ENCODE measurements at places on chromosomes 16 and 17.

DNA sequence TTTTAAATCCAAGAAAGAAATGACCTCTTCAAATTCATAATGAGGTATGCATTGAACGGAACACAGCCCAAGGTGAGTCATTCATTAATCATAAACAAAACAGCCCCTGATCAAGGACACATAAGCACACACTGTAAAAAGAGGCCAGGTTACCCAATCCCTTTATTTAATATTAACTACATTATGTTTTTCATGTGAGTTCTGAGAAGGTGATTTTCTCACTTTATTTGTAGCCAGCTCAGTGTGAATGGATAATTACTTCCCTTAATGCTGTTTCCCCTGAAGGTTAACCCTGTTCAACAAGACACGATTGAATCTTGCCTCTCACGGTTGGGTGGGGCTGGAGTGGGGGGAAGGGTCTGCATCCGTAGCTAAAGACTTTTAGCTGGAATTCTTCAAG lies 257.3 kb upstream of the SALL1 start:
- DNase-seq = no peak

DNA sequence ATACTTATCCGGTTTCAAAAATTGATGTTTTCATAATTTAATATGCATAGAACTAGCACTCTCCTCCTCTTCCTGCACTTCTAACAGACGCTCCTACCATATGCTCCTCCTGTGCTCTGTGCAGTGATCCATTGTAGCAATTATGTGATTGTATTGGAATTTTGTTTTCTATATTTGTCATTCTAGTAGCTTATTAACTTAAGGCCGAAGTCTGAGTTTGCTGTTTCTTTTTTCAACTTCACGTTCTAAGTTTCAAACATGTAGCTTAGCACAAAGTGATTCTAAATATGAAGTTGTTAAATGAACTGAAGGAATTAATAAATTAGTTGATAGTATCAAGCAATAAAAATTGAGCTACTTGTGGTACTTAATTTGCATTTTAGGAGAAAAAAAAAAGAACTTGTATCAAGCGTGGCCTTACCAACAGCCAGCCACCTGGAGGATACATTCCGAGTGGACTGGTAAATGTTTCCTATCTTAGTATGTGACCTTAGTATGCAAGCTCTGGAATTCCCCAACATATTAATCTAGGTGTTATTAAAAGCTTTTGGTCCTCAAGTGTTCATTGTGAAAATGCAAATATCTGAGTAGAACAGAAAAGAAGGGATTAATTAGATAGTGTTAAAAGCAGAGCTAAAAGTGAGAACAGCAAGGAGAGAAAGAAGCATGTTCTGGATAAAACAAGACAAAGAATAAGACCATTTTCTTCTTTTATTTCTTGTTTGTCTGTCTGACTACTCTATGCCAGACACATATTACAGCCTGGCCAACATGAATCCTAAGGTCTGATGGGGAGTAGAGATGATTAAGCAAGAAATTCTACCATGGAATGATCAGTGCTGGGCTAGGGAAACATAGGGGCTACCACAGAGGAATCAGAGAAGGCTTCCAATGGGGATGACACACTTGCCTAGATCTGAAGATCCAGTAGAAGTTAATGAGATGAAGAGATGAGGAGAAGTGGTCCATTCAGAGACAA lies 290.4 kb upstream of the MON1B start:
- no peak for DNase-seq

GRCh38 chr17:68204736-68205135 lies 43.1 kb upstream of the AMZ2 start:
- DNase-seq = no peak

DNA sequence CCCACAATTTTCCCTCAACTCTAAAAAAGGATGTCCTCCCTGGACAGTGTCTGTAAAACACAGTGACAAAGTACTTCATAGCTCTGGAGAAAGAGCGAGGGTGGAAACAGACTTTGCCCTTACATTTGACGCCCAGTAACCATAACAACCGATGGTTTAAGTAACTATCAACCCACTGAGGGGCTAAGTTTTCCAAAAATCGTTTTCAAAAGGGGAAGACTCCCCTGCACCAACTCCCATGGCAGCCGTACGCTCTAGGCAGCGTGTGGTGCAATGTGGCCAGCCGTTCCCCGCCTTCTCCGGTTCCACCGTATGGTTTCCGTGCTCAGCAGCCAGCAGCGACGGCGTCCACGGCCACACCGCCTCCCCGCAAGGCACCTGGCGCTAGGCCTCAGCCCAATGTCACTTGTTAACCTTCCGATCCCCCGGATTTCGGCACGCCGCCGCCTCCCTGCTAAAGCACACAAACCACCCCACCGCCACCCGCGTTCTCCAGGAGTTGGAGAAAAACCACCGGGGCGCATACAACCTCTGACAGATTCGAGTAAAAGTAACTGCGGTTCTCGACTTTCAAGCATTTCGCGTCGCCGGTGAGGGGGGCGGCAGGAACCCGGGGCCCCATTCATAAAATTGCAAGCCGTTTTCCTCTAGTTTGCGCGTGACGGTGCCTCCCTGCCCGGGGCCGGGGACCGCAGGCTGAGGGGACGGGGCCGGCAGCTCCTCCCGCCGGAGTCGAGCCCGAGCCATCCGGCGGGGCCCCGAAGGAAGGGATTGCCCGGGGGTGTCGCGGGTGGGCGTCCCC lies 661 bp downstream of the TEX2 start:
- no peak for DNase-seq

DNA sequence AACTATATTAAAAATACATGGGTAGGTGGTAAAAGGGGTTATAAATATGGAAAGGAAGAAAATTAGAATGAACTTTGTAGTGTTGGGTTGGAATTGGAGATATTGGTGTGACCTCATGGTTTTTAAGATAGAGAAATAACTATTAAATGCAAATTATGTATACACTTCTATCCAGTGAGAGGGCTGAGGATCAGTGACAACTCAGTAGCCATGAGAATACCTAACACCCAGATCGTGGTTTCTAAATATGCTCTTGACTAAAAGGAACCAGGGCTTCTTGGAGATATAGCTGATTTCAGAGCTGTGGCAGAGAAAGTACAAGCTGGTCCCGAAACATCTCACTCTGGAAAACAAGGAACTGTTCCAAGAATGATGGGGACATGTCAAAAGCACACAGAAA lies 44.4 kb downstream of the SLC6A4 start:
- DNase-seq = no peak

- DNase-seq = no peak
Measured at GRCh38 chr17:75540923-75541503, 15.5 kb downstream of the LLGL2 start.

All from NCI-H1417 treated with DMSO at 0.1 percent for 48 hours (cell line).